Gastroesophageal sphincter (tissue), 4 donors: ENCODE measurements at places on chromosomes 7 and 10. TPM values are rescaled to one million over a fixed set of nuclear protein-coding genes. Genes with fewer than 3 reads are reported as not detected.

DNA sequence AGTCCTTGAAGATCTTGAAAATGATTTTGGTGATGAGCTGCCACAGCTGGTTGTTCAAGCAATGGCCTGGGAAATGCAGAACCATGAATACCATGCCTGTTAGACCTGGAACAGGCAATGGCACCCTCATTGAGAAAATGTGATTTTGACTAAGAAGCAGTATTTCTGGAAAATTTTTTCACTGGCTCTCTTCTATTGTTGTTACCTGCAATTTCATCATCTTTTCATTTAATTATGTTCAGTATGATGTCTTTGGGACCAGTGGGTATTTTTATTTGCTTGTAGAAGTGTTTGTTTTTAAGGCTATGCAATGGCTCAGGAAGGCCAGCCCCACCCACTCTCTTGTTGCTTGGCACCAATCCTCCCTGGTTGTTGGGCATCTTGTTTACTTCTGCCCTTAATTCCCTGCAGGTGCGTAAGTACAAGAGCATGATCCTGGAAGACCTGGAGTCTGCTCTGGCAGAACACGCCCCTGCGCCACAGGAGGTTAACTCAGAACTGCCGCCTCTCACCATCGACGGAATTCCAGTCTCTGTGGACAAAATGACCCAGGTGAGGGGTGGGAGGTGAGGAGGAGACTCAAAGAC is 78.6 kb downstream of the NRF1 start:
- no peak for ATAC-seq

- peak; percentile 42 for ATAC-seq
Measured at GRCh38 chr10:72044417-72045041, 43.8 kb downstream of the SPOCK2 start.

CELF2 gene
- 119 TPM for total RNA-seq

GRCh38 chr10:98444314-98445006 is 2.3 kb downstream of the HPS1 start:
- no peak for ATAC-seq

CCL24 gene
- not detected for total RNA-seq

PILRA gene
- 2.5 TPM for total RNA-seq

DNA sequence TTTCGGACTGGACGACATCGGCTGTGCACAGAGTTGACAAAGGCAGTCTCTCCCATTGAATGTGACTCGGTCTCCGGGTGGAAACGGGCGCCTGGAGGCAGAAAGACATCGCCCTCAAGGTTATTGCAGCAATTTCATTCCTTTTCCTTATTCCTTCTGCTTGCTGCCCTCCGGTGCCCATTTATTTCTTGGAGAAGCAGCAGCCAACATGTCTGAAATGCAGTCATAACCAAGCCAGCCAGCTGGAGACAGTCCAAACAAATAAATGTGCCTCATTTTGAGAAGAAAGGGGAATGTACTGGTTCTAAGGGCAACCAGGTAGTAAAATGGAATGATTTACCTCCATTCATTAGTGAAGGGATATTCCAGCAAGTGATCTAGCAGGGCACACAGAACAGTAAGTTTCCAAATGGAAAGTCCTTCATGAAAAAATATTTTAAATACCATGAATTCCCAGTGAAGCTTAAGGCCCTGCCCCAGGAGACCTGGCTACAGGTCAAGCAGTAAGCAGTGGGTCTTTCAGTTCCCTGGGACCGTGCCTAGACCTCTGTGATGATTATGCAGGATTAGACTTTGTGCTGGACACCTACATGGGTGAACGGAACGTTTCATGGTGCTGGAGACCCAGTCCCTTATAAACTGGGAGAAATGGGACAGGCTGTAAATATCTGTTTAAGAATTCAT is 86.6 kb downstream of the ABLIM1 start:
- ATAC-seq = no peak

- ATAC-seq = no peak
Measured at GRCh38 chr7:107838816-107839565, 36.0 kb upstream of the SLC26A3 start.

HABP2 gene
- total RNA-seq = not detected

DNA sequence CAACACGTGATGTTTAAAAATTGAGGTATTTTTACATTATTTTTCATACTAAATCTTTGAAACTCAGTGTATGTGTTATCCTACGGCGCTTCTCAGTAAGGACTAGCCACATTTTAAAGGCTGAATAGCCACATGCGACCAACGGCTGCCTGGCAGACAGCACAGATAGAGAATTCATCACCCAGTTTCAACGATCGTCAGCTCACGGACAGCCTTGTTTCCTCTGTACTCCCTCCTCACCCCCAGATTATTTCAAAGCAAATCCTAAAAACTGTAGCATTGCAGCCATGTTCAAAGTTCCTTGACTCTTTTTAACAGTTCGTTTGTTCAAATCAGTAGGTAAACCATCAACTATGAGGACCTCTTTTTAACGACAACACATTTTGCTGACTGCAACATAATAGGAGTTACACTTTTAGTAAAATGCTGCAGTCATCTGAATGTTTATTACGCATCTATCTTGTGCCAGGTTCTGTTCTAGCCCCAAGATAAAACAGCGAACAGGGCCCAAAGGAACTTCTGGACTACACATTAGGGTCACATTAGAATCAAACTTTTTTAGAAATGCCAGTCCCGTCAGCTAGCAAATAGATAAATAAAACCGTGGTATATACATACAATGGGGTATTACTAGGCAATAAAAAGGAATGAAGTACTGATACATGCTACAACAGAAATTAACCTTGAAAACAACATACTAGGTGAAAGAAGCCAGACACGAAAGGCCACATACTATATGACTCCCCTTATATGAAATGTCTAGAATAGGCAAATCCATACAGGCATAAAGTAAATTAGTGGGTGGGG is 5.7 kb downstream of the OSBPL3 start:
- ATAC-seq = no peak

- peak; percentile 29 for ATAC-seq
Measured at GRCh38 chr10:79142064-79142491, 73.3 kb downstream of the ZMIZ1 start.

DNA sequence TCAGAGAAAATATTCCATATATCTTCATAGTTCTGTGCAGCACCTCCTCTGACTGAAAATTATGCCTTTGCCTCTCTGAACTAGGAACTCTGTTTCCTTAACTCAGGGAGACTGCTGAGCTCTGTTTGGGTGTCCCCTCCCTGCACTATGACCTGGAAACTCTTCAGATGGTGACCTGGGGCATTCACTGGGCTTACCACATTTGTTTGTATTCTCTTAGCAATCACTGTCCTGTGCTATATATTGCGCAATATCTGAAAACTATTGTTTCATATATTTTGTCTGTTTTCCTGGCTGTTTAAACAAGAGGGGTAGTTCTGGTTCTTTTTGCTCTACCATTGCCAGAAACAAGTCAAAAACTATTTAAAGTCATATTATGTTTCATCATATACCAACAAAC is 181.8 kb upstream of the KIAA1217 start:
- ATAC-seq = no peak

- ATAC-seq = no peak
Measured at GRCh38 chr7:117143580-117143979, 179.3 kb downstream of the WNT2 start.

- no peak for ATAC-seq
Measured at GRCh38 chr7:45975367-45975766, 54.3 kb upstream of the IGFBP3 start.

TMEM213 gene
- 0.25 TPM for total RNA-seq

ADAM12 gene
- total RNA-seq = 0.54 TPM

SPDYE16 gene
- total RNA-seq = 0.94 TPM

CAV2 gene
- total RNA-seq = 182 TPM

GRCh38 chr10:102335184-102335583 is 60.3 kb upstream of the NFKB2 start:
- peak; percentile 77 for ATAC-seq

GRCh38 chr10:17026686-17027485 is 102.7 kb downstream of the CUBN start:
- ATAC-seq = no peak

- ATAC-seq = no peak
Measured at GRCh38 chr7:4204513-4205165, 477.5 kb upstream of the FOXK1 start.

GRCh38 chr7:151490456-151491105 is 29.1 kb downstream of the RHEB start:
- ATAC-seq = no peak

ATG9B gene
- total RNA-seq = 0.15 TPM

- no peak for ATAC-seq
Measured at GRCh38 chr7:134463751-134464150, 4.9 kb upstream of the AKR1B1 start.

GPNMB gene
- 66.5 TPM for total RNA-seq

SFRP4 gene
- total RNA-seq = 3.1 TPM

PRLHR gene
- not detected for total RNA-seq

RELN gene
- total RNA-seq = 8.6 TPM

DNA sequence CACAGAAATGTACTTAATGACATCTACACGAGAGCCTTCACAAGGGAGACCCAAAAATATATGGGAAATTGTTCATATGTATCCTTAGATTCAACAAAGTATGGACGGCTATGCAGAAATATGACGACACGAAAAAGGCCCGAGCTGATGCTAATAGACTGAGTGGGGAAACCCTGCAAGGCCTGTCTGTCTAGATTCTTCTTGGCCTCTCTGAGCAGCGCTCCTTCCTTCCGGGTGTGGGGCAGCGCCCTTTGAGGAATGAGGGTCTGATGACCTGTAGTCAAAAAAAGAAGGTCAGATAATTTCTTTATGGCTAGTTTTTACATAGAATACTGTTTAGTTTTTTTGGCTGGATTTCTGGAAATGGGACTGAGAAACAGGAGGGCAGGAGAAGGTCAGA is 192.8 kb upstream of the AKR1E2 start:
- no peak for ATAC-seq

MYPN gene
- total RNA-seq = not detected

DNA sequence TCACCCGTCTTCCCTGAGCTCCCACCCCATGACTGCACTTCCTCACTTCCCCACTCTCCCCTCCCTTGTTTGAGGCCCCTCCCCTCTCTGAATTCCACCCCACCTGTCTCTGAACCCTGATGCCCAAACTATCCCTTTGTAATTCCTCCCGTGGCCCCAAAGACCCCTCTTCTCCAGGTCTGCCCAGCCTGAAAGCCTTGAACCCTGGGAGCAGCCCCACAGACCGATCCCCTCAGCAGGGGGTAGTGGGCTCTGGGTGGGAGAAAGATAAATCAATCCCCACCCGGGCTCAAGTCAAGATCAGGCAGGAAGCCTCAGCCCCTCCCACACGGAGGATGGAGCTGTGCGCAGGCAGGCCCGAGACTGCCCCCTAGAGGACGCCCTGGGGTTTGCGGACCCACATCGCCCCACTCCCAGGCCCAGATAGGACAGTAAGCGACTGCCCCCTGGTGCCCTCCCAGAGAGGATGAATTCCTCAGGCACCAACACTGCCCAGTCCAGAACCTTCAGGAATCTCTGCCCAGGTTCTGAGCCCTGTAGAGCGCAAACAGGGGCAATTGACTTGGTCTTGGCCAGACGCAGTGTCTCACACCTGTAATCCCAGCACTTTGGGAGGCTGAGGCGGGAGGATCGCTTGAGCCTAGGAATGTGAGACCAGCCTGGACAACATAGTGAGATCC is 11.7 kb downstream of the HSPB1 start:
- peak; percentile 66 for ATAC-seq
